ENCODE measurements at places on chromosomes 16 and 17. TPM values are rescaled to one million over a fixed set of nuclear protein-coding genes. Genes with fewer than 3 reads are reported as not detected.

DNA sequence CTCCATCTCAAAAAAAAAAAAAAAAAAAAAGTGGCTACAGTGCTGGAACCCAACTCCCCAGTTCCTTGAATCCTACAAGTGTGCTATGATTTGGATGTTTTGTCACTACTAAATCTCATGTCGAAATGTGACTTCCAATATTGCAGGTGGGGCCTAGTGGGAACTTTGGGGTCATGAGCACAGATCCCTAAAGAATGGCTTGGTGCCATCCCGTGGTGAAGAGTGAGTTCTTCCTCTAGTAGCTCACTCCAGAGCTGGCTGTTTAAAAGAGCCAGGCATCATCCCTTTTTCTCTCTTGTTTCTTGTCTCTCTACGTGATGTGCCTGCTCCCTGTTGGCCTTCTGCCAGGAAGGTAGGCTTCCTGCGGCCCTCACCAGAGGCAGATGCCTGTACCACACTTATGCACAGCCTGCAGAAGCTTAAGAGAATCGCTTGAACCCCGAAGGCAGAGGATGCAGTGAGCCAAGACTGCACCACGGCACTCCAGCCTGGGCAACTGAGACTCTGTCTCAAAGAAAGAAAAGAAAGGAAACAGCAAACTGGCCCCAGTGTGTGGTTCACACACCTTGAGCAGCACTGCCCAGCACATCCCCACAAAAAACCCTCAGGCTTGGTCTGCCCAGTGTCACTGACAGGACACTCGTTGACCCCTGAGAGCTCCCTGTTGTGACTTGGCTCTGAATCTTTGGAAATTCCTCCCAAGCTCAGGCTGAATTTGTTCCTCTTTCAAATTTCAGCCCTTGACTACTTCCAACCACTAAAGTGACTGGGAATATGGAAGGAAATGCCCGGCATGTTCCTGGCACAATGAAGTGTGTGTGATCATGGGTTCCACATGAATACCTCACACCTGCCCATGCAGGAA is 3.1 kb downstream of the MT1E start:
- H3K27ac ChIP-seq = peak overlapping the region; percentile 57
- H3K4me3 ChIP-seq = no peak overlapping the region
- peaks cover 7% of the 10 kb centered on the region for H3K27me3 ChIP-seq
- peaks cover 40% of the 10 kb centered on the region for H3K4me1 ChIP-seq
- no peak for DNase-seq

GRCh38 chr16:68367030-68367429 is 56.2 kb downstream of the PRMT7 start:
- no peaks in the 10 kb centered on the region for H3K4me1 ChIP-seq
- H3K27ac ChIP-seq = no peak overlapping the region
- no peak overlapping the region for H3K4me3 ChIP-seq
- no peaks in the 10 kb centered on the region for H3K36me3 ChIP-seq
- DNase-seq = no peak

GRCh38 chr16:35559911-35560636 is 2100.7 kb downstream of the TP53TG3F start:
- no peak for DNase-seq
- no peak overlapping the region for H3K27ac ChIP-seq
- H3K4me1 ChIP-seq = no peaks in the 10 kb centered on the region

GRCh38 chr17:37710344-37710886 is 34.4 kb downstream of the HNF1B start:
- H3K27me3 ChIP-seq = no peaks in the 10 kb centered on the region
- DNase-seq = no peak
- H3K36me3 ChIP-seq = peaks cover 4% of the 10 kb centered on the region
- H3K27ac ChIP-seq = peak overlapping the region; percentile 41

DNA sequence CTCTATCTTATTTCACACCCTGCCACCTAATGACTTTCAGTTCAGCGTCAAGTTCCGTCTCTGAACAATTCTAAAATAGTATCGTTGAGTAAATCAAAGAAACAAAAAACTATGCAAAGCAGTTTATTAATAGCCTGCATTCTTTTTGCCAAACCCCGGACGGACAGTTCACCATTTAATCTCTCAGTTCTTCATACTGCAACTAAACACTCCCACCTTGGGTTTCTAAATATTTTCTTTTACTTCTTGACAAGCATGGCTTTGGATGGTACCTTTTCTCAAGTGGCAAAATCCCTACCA is 1.2 kb downstream of the MYH11 start:
- no peak overlapping the region for H3K27ac ChIP-seq
- peaks cover 3% of the 10 kb centered on the region for H3K27me3 ChIP-seq
- H3K4me1 ChIP-seq = peaks cover 16% of the 10 kb centered on the region
- no peaks in the 10 kb centered on the region for H3K36me3 ChIP-seq
- peak overlapping the region; percentile 89 for H3K4me3 ChIP-seq

The ATXN2L gene
- total RNA-seq = 152 TPM

The SP2 gene
- total RNA-seq = 16.8 TPM

The PERCC1 gene
- total RNA-seq = not detected

DNA sequence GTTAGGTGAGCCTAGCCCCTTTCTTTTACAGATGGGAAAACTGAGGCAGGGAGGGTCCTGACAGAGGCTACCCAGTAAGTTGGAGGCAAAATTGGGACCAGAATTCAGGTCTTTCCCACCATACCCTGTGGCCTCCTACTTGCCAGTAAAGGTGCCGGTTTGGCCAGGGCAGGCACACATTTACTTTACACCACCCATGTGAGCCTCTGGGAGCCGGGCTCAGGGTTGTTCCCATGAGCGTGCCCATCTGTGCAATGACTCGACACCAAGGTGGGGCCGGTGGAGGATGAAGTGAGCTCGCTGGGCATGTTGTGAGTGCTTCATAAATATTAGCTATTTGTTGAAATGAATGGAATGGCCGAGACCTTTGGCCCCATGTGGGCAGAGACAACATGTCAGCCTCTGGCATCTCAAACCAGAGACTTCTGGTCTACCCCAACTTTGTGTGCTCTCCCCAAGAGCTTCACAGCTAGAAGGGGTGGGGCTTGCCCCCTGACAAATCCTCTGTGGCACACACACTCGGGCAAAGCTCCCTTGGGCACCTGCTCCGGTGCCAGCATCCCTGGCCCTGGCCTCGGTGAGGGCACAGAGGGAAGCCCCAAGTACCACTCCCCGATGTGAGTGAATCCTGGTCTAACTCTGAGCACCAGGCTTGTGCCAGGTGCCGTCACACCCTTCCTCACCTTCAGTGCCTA is 60.1 kb downstream of the SRCIN1 start:
- H3K4me3 ChIP-seq = no peak overlapping the region
- no peak for DNase-seq
- peaks cover 26% of the 10 kb centered on the region for H3K27me3 ChIP-seq

The HOXB1 gene
- total RNA-seq = not detected
